ENCODE measurements at places on chromosomes 16 and 17.

DNA sequence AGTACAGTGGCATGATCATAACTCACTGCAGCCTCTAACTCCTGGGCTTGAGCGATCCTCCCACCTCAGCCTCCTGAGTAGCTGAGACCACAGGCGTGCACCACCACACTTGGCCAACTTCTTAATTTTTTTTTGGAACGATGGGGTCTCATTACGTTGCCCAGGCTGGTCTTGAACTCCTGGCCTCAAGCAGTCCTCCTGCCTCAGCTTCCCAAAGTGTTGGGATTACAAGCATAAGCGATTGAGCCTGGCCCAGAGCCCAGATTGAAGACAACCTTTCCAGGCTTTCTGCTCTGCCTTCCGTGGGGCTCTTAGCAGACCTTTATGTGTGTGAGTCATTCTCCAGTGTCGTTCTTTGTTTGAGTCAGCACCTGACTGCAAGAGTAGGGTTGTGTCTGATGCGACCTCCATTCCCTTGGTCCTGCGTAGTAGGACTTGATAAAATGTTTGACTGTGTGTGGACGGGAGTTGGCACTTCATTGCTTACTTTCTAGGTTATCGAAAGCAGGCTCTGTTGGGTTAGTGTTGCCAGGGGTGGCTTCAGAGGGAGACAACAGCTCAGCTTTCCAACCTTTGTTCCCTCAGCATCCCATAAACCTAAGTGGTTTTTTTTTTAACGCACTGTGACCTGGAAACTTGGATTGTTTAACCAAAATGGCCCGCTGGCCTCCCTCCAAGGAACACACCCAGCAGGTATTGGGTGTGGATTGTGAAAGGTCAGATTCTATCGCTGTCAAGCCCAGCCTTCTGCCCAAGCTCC is 26.4 kb downstream of the EEF2K start:
- no peak for DNase-seq

- peak; percentile 74 for DNase-seq
Observed at GRCh38 chr17:42107597-42108576, 4.6 kb downstream of the DHX58 start.

DNA sequence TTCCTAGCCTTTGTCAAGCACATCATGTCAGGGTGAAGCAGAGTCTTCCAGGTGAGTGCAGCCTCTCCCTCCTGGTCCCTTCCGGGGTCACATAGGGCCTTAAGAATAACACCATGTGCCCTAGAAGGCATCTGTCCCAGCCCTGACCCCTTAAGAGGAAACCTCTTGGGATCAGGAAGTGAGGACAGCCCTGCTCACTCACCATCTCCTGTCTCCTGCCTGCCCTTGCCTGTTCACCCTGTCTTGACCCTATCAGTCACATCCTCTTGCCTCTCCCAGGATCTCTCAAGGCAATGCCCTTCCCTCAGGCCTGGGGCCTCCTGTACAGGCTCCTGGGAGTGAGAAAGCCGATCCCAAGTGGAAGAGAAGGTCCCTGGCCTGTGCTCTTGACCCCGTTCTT is 13.9 kb downstream of the MYL4 start:
- no peak for DNase-seq

DNA sequence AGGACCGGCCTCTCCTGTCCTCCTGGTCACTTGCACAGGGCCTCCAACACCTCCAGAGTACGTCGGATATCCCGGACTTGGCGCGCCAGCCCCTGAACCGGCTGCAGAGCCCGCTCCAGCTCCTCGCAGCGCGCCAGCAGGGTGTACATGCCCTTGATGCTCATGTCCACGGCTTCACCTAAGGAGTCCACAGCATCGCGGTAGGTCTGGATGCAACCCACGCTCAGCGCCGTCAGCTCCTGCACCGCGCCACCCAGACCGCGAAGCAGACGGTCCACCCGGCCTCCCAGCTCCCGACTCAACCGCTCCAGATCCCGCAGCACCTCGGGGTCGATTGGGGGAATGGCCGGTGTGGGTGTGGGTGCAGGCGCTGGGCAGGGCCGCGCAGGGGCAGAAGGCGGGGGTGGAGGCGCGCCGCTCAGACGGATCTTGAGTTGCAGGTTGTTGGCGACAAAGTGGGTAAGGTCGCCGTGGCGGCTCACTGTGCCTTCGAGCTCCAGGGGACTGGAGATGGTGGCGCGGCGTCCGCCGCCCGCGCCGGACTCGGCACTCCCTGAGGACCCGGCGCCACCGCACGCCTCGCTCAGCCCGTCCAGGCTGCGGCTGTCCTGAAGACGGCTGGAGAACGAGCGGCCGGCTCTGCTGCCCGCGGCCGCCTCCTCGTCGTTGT is 804 bp downstream of the BORCS6 start:
- DNase-seq: no peak

- DNase-seq: no peak
Observed at GRCh38 chr17:41324180-41325075, 8.9 kb upstream of the KRTAP17-1 start.

DNA sequence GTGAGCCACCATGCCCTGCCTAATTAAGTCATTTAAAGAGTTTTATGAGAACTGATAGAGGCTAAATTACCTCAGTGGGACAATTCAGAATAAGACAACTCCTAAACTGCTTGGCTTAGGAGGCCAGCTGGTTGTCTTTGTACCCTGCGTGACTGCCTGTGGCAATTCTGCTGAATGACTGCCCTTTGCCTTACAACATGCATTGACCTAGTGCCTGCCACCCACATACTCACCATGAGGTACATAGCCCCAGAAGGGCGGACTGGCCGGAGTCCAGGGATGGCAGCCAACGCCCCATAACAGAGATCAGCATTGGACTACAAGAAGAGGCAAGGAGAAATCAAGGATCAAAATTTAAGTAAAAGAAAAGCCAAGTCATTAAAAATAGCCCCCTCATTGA is 7.3 kb downstream of the TAT start:
- DNase-seq: no peak

DNA sequence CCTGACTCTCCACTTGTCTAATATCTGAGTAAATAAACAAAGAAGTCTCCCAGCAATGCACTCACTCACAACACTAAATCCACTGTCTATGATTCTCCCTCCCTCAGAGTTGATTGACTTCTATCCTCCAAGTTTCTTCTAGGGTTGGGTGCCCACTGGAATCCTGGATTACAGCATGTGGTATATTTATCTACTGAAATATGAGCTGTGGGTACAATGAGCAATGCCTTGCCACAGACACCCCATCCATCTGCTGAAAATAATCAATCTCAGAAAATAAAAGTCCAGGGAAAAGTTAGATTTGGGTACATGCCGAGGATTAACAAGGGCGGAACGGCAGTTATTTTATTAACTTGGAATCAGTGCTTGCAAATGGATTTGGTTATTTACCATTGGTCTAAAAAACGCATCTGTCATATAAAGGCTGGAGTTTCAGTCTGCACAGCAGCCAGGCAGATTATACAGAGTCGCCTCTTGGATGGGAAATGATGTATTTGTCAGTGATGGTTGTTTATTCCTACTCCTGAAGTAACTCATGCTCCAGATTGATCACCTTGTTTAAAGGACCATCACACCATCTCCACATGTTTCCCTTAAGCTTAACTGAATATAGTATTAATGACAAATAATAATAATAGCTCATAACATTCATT is 193.9 kb upstream of the SOX9 start:
- no peak for DNase-seq

GRCh38 chr17:81712468-81713003 is 452 bp downstream of the SLC25A10 start:
- DNase-seq: no peak

Measured in CMK (cell line).